ENCODE measurements at places on chromosomes 12 and 14.

DNA sequence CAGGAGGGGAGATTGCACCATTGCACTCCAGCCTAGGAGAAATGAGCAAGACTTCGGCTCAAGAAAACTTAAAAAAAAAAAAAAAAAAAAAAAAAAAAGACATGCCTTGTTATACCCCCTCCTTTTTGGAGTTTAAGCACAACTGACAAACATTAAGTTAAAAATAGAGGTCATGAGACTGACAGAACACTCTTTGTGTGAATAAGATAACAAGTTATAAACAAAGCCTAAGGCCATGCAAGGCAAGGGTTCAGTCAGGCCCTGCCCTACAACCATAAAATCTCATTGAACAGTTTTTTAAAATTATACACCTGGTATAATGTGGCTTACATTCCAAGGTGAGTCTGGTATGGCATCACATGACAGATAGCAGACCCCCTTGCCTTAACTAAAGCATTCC is 39.3 kb downstream of the TSPAN19 start:
- no peak for DNase-seq

DNA sequence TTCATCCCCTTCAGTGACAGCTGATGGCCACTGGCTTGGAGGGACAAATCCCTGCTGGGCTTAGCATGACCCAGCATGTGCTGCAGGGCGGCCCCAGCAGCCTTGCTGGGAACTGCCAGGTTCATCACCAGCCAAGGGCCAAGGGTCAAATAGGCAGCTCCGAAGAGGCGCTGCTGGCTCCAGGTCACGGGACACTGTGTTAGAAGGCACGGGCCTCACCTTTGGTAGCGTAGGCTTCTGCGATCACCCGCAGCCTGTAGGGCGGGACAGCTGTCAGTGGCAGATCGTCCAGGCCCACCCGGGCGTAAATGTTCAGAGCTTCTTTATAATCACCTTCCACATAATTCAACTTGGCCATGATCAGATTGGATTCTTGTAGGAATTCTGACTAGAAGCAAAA is 35.7 kb downstream of the TTC7B start:
- DNase-seq, result no peak

- no peak for DNase-seq
Observed at GRCh38 chr12:16043480-16043879, 132.3 kb downstream of the DERA start.

GRCh38 chr14:70118064-70118463 is 70.7 kb downstream of the SLC8A3 start:
- DNase-seq, result no peak

DNA sequence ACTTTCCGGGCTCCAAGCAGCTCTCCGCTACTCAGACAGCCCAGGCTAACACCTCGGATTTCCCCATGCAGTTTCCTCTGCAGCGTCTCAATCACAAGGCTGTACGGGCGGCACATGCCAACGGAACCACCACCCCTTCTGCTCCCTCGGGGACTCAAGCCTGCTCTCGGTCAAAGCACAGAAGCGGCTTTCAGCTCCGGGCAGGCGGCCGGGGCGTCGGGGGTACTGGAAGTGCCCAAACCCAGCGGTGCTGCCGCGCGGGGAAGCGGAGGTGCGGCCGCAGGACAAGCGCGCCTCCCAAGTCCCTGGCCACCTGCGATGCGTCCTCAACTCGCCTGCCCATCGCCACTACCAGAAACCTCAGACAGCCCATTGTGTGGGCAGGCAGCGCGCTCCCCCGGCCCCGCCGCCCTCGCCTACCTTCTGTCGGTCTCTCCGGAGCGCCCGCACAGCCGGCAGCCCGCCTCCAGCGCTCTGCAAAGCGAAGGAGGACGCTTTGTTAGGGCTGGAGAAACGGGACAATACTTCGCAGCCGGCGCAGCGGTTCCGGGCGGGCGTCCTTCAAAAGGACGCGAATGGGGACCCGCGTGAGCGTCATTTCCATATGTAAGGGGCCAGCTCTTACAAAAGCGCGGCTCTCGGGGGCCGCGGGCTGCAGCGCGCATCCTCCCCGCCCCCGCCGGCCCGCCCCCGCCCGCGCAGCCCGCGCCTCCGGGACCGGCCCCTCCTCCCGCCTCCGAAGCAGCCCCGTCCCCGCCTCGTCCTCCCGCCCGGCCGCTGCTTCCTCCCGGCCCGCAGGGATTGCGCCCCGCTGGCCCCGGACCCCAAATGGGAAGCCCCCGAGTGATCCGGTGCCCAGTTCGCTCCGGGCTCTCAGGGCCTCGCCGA is 674 bp downstream of the NIN start:
- no peak for DNase-seq

DNA sequence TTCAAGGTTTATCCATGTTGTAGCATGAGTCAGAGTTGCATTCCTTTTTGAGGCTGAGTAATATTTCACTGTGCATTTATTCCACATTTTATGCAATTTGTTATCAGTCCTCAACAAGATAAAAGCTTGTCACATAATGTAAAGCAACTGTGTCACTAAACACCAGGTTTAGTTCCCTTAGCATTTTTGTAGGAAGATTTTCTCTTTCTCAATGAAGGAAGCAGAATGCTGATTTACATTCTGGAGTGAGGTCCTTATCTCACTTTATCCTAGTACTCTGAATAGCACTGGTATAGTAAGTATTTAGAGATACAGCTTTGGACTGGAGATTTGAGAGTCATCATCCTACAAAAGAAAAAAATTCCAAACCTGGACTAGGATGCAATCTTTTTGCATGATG is 9.8 kb upstream of the EXD2 start:
- DNase-seq, result no peak

- no peak for DNase-seq
Observed at GRCh38 chr14:73935666-73936065, 14.2 kb downstream of the FAM161B start.

GRCh38 chr14:104805326-104805678 is 4.4 kb downstream of the ZBTB42 start:
- peak; percentile 93 for DNase-seq

- DNase-seq, result peak; percentile 77
Observed at GRCh38 chr12:1644534-1645438, 15.8 kb downstream of the WNT5B start.

DNA sequence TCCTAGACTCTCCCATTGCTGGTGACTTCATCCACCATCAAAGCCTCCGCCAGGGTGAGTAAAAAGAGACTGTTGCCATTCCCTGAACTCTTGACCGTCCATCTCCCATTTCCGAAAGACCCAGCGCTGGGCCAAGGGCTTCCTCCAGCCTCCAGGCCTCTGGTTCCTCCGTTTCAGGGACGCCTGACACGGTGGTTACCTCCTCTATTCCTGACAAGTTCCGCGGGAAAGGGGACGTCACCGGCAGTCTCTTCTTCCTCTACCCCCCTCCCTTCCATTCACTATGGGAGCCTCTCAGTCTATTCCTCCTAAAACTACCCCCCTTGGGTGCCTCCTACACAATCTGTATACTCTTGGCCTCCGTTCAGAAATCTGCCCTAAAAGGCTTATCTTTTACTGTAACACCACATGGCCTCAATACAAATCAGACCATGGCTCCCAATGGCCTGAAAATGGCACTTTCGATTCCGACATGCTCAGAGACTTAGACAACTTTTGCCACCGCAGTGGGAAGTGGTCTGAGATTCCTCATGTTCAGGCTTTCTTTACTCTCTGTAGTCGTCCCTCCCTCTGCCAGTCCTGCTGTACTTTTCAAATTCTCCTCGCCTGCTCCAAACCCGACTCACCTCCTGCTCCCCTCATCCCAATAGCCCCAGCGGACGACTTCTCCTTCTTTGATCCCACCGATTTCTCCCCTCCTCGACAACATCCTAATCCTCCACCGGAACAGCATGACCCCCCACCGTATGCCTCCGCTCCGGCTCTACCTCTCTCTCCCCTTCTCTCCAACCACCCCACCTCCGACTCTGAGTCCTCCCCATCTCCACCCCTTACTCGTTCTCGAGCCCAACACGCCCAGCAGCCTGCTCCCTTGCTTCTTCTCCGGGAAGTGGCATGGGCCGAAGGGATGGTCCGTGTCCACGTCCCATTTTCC is 70.4 kb downstream of the MOK start:
- no peak for DNase-seq

- peak; percentile 59 for DNase-seq
Observed at GRCh38 chr12:57008178-57008577, 1.8 kb upstream of the ZBTB39 start.

DNA sequence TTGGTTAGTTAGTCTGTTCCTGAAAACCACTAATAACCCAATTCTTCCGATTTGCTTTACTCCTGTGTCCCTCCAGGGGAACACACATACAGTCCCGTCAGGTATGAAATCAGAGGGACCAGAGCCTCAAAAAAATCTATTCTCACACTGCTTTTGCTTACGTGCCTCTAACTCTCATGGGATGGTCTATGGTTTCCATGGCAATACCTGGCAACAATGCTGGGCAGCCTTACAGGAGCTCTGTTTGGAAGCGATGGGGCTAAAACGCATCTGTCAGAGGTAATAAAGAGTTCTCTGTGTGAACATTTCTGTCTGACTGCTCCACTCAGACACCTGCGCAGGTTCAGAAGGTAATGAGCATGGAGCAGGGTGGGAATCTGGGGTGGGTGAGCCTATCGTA is 376.2 kb downstream of the GXYLT1 start:
- no peak for DNase-seq

- DNase-seq, result no peak
Observed at GRCh38 chr12:53636641-53637040, 10.5 kb upstream of the ATF7 start.

DNA sequence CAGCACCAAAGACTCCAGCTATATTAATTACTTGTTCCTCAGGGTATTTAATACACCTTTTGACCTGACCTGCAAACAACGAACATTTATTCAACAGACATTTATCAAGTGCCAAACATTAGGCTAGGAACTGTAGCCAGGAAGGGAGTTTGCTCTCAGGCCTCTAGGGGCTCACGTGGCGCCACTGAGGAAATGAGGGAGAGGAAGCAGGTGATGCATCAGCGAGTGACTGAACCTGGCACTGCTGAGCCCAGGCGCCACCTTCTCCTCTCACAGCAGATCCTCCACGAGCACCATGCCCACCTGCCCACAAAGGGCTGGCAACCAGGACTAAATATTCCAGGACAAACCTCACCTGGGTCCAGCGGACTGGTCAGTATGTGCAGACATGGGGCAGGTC is 50.2 kb downstream of the SETD3 start:
- no peak for DNase-seq

- DNase-seq, result peak; percentile 95
Observed at GRCh38 chr12:15979096-15980092, 68.3 kb downstream of the DERA start.

GRCh38 chr12:119259484-119259883 is 75.0 kb upstream of the CCDC60 start:
- no peak for DNase-seq

Measured in fibroblast of skin of right quadriceps (primary cell).